MCF 10A (cell line): ENCODE measurements at places on chromosomes 11 and 22. TPM values are rescaled to one million over a fixed set of nuclear protein-coding genes. Genes with fewer than 3 reads are reported as not detected.

GRCh38 chr11:94855666-94856065 lies 87.5 kb downstream of the AMOTL1 start:
- DNase-seq = no peak
- H3K4me1 ChIP-seq = peaks cover 11% of the 10 kb centered on the region
- H3K27me3 ChIP-seq = no peaks in the 10 kb centered on the region
- peaks cover 72% of the 10 kb centered on the region for H3K36me3 ChIP-seq
- no peak overlapping the region for H3K4me3 ChIP-seq

The UBQLN3 gene
- not detected in 2 replicates for total RNA-seq

The GSTT2B gene
- 15.6 and 22.7 TPM in 2 replicates for total RNA-seq

The IFTAP gene
- total RNA-seq = 13.1 and 18.6 TPM in 2 replicates

DNA sequence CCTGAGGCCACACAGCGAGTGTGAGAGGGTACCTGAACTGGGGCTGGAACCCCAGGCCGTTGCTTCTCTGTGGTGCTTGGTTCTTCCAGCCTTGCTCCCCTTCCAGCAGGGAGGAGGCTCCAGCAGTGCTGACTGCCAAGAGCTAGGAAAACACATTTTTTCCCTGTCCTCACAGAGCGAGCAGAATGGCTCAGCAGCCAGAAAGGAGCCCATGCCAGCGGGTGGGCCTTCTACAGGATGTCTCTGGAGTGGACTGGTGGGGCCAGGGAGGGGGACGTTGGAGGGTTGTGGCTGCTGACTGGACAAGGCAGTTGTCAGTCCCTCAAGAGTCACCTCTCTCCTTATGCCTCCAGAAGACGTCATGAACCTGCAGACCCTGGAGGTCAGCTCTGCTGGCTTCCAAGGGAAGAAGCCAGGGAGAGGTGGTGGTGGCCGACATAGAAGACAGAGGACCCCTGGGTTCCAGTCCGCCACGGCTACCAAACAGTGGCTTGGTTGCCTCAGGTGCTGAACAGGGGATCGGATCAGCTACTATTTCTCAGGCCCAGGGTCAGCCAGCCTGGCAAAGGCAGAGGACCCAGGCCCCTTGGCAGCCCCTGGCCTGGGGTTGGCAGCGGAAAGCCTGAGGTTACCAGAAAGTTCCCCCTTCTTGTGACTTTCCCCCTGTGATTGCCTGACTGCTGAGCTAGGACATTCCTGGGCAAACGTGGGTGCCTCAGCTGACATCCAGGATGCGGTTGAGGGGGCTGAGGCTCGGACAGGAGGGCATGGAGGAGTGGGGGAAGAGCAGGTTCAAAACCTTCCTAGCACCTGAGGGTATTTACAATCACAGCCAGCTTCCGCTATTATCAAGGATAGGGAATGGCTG lies 3.7 kb downstream of the MAFF start:
- H3K27ac ChIP-seq = no peak overlapping the region
- no peak for DNase-seq
- peak overlapping the region; percentile 85 for H3K4me3 ChIP-seq

- H3K4me3 ChIP-seq = peak overlapping the region; percentile 30
- peaks cover 7% of the 10 kb centered on the region for H3K36me3 ChIP-seq
- no peaks in the 10 kb centered on the region for H3K27me3 ChIP-seq
- H3K4me1 ChIP-seq = peaks cover 43% of the 10 kb centered on the region
Observed at GRCh38 chr11:88179971-88180629, 4.9 kb upstream of the RAB38 start.

GRCh38 chr22:32144496-32145274 lies 14.4 kb downstream of the C22orf42 start:
- no peaks in the 10 kb centered on the region for H3K4me1 ChIP-seq
- peaks cover 9% of the 10 kb centered on the region for H3K27me3 ChIP-seq
- peak; percentile 13 for DNase-seq
- H3K4me3 ChIP-seq = no peak overlapping the region

- peaks cover 71% of the 10 kb centered on the region for H3K36me3 ChIP-seq
- H3K4me3 ChIP-seq = no peak overlapping the region
- H3K27ac ChIP-seq = no peak overlapping the region
Observed at GRCh38 chr22:41517172-41518047, 26.9 kb downstream of the POLR3H start.

DNA sequence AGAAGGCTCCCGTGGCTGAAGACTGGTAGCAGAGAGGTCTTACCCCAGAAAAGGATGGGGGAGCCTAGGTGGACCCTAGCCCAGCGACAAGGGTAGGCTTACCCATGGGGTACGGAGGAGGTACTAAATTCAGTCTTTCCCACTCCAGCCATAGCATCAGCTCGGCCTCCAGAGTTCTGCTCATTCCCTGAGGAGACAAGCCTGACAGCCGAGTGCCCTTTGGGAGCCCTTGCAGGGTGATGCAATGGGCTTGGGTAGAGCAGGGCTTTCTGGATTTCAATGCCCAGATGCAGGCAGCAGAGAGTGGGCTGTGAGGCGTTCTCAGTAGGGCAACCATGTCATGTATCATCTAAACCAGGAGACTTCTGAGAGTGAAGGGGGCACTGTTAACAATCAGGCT lies 124.7 kb downstream of the MICAL2 start:
- H3K4me1 ChIP-seq = peaks cover 16% of the 10 kb centered on the region
- H3K27me3 ChIP-seq = no peaks in the 10 kb centered on the region
- no peak overlapping the region for H3K4me3 ChIP-seq
- no peak for DNase-seq

DNA sequence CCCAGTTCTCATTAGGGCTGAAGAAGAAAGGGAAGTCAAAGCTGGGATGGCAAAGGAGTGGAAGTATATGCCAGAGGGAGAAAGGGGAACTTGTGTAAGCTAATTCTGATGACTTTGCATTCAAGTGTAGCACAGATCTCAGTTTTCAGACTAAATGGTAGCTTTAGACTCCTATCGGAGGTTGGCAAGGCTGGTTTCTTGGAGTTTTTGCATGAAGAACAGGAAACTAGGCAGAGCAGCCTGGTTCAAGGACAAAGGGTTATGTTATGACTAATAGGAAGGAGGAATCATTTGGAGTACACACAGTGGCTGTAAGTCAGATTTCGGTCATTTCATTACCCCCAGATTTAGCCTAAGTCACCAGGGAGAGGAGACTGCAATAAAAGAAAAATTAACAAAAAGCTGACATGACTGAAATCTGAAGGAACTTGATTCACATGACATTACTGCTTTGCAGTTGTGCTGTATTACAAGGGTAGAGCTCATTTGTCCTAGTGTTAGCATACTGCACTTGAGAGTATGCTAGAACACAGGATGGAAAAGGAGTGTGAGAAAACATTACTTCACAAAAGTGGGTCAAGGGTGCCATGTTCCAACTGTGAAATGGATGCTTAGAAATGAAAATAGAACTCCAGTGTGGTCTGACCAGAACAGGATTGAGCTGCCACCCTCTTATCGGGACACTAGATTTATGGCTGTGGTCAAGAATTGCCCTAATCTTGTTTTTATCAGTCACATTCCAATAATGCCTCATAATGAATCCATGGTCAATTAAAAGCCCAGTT lies 23.6 kb downstream of the ADM start:
- no peaks in the 10 kb centered on the region for H3K36me3 ChIP-seq
- H3K27ac ChIP-seq = peak overlapping the region; percentile 33
- peak; percentile 46 for DNase-seq
- no peak overlapping the region for H3K4me3 ChIP-seq
- no peaks in the 10 kb centered on the region for H3K27me3 ChIP-seq

DNA sequence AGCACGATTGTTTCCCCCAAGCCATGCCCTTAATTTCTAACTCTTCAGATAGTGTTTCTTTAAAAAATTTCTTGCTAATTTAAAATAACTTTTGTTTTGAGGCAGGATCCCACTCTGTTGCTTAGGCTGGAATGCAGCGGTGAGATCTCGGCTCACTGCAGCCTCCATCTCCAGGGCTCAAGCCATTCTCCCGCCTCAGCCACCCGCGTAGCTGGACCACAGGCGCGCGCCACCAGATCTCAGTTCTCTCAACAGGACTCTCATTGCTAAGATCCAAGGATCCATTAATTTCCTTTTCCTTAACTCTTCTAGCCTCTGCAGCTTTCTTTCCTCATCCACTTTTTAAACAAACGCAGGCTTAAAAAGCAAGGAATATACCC lies 327 bp upstream of the MED17 start:
- no peaks in the 10 kb centered on the region for H3K27me3 ChIP-seq
- DNase-seq = no peak
- H3K36me3 ChIP-seq = peaks cover 16% of the 10 kb centered on the region
- peak overlapping the region; percentile 84 for H3K4me3 ChIP-seq

GRCh38 chr11:6655020-6655789 lies 404 bp downstream of the DCHS1 start:
- H3K27me3 ChIP-seq = peaks cover 19% of the 10 kb centered on the region
- no peak overlapping the region for H3K4me3 ChIP-seq
- H3K27ac ChIP-seq = no peak overlapping the region

DNA sequence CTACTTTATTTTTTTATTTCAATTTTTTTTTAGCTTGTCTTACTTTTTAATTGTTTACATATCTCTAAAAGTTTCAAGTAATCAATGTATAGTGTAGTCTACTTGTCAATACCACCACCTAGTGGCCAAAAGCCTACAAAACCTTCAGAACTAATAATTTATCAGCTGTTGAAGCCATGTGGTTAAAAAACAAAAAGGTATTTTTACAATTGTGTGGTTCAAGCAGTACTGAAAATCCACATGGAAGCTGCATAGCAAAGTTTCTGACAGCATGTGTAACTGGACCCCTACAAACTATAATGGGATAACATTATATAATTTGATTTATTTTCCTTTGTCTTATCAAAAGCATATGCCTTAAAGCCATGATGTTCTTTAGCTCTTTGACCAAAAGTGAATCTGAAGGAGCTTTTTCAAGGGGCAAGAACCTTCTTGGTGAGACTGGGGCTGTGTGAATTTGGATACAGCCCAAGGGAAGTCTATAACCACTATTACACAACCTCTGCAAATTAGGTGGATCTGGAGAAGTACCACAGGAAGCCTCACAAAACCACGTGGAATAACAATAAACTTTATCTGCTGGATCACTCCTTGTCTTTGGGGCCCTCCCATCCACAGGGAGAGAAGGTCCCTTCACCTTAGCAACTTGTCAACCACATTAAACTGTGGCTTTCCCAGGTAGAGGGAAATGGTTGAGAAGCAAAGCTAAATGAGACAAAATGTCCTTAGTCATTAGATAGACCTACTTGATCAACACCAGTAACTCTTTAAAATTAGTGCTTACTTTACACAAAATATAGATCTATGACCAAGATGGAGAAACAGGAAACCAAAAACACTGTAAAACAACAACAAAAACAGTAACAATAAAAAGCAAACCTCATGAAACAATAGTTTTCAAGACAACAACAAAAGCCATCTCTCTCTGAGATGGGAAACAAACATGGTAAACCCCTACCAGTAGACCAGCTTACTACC lies 9.9 kb downstream of the NARS2 start:
- peaks cover 22% of the 10 kb centered on the region for H3K4me1 ChIP-seq
- peak; percentile 71 for DNase-seq
- H3K27ac ChIP-seq = no peak overlapping the region
- no peak overlapping the region for H3K4me3 ChIP-seq

The SHANK2 gene
- 0.52 and 0.86 TPM in 2 replicates for total RNA-seq

The OR2D2 gene
- 0.37 and 0.56 TPM in 2 replicates for total RNA-seq

DNA sequence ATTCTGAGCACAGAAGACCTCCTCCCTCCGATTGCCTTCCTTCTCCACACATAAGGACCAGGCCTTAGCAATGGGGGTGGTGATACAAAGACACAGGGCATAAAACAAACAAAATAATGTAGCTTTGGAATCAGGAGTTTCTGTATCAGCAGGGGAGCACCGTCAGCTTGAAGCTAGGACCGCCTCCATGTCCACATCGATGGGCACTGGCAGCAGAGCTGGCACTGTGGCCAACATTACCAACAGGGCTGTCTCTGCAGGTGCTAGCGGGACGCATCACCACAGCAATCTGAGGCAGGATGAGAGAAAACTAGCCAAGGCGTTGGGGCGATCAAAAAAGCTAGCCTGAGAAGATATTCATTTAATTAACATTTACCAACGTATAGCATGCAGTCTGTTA lies 201.4 kb downstream of the MAML2 start:
- H3K4me1 ChIP-seq = peaks cover 6% of the 10 kb centered on the region
- no peak overlapping the region for H3K4me3 ChIP-seq
- no peaks in the 10 kb centered on the region for H3K27me3 ChIP-seq
- H3K36me3 ChIP-seq = peaks cover 10% of the 10 kb centered on the region
- H3K27ac ChIP-seq = no peak overlapping the region

DNA sequence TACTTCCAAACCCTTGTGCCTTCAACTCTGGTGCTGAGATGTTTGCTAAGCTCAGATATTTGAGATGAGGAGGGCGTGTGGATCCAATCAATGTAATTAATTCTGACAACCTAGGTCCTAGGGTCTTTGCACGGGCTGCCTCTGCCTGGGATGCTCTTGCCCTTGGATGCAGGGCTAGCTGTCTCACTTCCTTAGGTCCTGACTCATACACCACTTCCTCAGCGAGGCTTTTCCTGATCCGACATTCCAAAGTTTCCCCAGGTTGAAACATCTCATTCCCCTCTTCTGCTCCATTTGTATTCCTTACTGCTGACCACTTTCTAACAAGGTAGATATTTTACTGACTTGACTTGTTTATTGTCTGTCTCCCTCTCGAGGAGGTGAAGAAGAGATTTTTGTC lies 43.0 kb upstream of the NTM start:
- no peak for DNase-seq
- no peaks in the 10 kb centered on the region for H3K4me1 ChIP-seq
- no peaks in the 10 kb centered on the region for H3K27me3 ChIP-seq
- H3K36me3 ChIP-seq = no peaks in the 10 kb centered on the region
- H3K4me3 ChIP-seq = no peak overlapping the region
- H3K27ac ChIP-seq = no peak overlapping the region

- no peak overlapping the region for H3K27ac ChIP-seq
- no peaks in the 10 kb centered on the region for H3K27me3 ChIP-seq
- H3K4me3 ChIP-seq = no peak overlapping the region
- no peaks in the 10 kb centered on the region for H3K4me1 ChIP-seq
- no peak for DNase-seq
- H3K36me3 ChIP-seq = no peaks in the 10 kb centered on the region
Observed at GRCh38 chr22:48204296-48204695, 1441.8 kb downstream of the TBC1D22A start.

GRCh38 chr22:48926136-48926535 lies 901.5 kb downstream of the BRD1 start:
- no peaks in the 10 kb centered on the region for H3K27me3 ChIP-seq
- DNase-seq = no peak
- no peaks in the 10 kb centered on the region for H3K4me1 ChIP-seq
- H3K27ac ChIP-seq = no peak overlapping the region
- no peak overlapping the region for H3K4me3 ChIP-seq

DNA sequence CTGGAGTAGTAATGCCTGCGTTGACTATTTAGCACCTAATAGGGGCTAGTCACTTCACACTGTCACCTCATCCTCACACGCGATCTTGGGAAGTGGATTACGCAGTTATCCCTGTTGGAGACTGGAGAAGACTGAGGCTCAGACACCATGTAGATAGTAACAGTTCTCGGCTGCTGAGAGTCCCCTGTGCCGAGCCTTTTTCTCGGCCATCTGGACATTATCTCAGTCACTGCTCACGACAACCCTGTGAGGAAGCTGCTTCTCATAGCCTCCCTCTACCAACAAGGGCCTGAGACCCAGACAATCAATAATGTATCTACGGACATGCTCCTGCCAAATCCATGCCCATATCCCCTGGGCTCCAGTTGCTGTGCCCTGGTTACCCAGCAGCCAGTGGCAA lies 25.9 kb downstream of the SCUBE1 start:
- no peak overlapping the region for H3K27ac ChIP-seq
- DNase-seq = no peak
- no peak overlapping the region for H3K4me3 ChIP-seq
- H3K4me1 ChIP-seq = no peaks in the 10 kb centered on the region
- H3K36me3 ChIP-seq = no peaks in the 10 kb centered on the region
- peaks cover 37% of the 10 kb centered on the region for H3K27me3 ChIP-seq

The ELMOD1 gene
- not detected in 2 replicates for total RNA-seq

- H3K27me3 ChIP-seq = no peaks in the 10 kb centered on the region
- H3K4me3 ChIP-seq = no peak overlapping the region
- H3K4me1 ChIP-seq = no peaks in the 10 kb centered on the region
Observed at GRCh38 chr11:8103909-8104308, 22.9 kb downstream of the TUB start.

The FOLH1 gene
- total RNA-seq = not detected in 2 replicates
